ENCODE measurements at places on chromosomes 5 and 9. TPM values are rescaled to one million over a fixed set of nuclear protein-coding genes. Genes with fewer than 3 reads are reported as not detected.

GRCh38 chr5:109589986-109590385 lies 99.7 kb upstream of the MAN2A1 start:
- DNase-seq = no peak

- no peak for DNase-seq
Observed at GRCh38 chr5:62268792-62269191, 37.2 kb upstream of the KIF2A start.

- DNase-seq = peak; percentile 45
Observed at GRCh38 chr9:893843-894420, 52.4 kb downstream of the DMRT1 start.

- DNase-seq = no peak
Observed at GRCh38 chr9:136108648-136109266, 9.9 kb downstream of the TMEM250 start.

DNA sequence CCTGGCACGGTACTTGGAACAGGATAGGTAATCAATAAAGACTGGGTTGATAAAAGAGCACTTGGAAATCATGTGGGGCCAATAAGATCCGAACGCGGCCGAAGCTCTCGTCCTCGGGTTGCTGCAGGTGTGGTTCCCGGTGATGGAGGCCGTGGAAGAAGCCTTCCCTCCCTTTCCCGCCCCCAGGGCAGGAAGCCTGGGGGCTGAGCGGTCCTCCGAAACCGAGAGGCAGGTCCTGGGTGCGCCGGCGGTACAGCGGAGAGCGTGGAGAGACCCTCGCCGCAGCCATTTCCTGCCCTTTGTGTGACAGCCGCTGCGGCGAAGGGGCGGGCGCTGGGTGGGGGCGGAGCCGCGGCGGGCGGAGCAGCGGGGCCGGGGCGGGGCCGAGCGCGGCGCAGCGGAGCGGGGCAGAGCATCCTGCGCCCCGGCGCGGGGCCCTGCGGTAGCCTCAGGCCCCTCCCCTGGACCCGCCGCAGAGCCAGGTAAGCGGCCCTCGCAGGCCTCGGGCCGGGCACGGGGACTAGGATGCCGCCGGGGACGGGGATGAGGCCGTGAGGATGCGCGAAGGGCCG lies at the start of gene CYFIP2:
CYFIP2 (plus strand) TSS at position 410 of the 572 bp plus-strand sequence. CDS start 19,239 bp downstream, outside the sequence.
- DNase-seq = peak; percentile 88

Gene SLC2A8
- total RNA-seq = 21.3 TPM

Gene NMUR2
- not detected for total RNA-seq

Gene KCNT1
- total RNA-seq = 3.2 TPM

Gene OR1B1
- total RNA-seq = not detected

Gene BSPRY
- 0.18 TPM for total RNA-seq

Gene ZNG1E
- total RNA-seq = 92.7 TPM

Gene SCGB3A2
- total RNA-seq = not detected

DNA sequence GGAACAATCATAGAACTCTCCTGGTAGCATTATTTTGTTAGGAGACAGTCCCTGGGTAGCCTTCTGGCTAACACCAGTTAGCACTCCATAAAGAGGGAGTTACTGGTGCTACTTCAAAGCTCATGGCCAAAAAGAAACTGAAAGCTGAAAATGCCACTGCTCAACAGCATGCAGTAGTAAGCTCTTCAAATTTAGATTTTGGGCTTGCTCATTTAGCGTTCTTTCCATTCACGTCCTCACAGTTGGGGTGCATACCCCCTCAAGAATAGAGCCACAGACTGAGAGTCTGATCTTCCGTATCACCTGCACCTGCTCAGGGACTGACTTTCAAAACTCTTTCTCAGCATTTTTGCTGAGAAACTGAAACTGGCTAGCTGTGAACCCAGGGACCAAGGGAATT lies 24.7 kb downstream of the NTRK2 start:
- DNase-seq = no peak

DNA sequence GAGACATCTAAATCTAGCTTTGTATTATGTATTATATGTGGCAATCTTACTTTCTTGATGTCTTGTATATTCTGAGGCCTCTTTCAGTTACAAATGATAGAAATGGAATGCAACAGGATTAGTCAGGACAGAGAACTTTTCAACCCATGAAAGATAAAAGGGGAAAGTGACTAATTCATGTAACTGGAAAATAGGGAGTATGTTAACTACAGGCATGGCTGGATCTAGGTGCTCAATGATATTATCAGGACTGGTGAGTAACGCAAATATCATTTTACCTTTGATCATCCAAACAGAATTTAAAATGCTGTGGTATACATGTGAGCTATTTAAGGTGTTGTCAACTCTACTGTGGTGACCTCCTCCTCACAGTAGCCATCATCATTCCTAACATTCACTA lies 215.7 kb upstream of the GLRA1 start:
- no peak for DNase-seq

GRCh38 chr9:437574-438001 lies 222.9 kb downstream of the DOCK8 start:
- no peak for DNase-seq

GRCh38 chr5:1182360-1182632 lies 19.1 kb upstream of the SLC6A19 start:
- no peak for DNase-seq

- DNase-seq = peak; percentile 44
Observed at GRCh38 chr9:83304686-83305085, 233.5 kb downstream of the FRMD3 start.

DNA sequence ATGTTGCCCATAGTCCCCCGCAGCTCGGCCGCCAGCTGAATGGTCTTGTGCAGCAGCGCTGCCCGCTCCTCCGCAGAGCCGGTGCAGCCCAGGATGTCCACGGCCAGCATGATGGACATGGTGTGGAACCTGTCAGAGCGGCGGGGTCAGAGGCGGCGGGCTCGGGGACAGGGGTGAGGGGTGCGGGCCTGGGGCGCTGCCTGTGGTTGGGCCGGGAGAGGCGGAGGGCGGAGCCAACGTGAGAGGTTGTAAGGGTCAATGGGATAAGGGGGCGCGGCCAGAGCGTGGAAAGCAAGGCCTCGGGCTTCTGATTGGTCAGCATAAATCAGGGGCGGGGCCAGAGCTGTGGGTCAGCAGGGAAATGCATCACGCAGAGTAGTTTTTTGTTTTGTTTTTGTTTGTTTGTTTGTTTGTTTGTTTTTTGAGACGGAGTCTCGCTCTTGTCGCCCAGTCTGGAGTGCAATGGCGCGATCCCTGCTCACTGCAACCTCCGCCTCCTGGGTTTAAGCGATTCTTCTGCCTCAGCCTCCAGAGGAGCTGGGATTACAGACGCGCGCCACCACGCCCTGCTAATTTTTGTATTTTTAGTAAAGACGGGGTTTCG lies 6.8 kb upstream of the TOR2A start:
- DNase-seq = peak; percentile 92

Gene DOCK8
- 1.8 TPM for total RNA-seq

Gene BHMT
- 0.64 TPM for total RNA-seq

Gene HRH2
- total RNA-seq = 4.0 TPM

Gene RNF224
- total RNA-seq = not detected

Gene UAP1L1
- 0.73 TPM for total RNA-seq

DNA sequence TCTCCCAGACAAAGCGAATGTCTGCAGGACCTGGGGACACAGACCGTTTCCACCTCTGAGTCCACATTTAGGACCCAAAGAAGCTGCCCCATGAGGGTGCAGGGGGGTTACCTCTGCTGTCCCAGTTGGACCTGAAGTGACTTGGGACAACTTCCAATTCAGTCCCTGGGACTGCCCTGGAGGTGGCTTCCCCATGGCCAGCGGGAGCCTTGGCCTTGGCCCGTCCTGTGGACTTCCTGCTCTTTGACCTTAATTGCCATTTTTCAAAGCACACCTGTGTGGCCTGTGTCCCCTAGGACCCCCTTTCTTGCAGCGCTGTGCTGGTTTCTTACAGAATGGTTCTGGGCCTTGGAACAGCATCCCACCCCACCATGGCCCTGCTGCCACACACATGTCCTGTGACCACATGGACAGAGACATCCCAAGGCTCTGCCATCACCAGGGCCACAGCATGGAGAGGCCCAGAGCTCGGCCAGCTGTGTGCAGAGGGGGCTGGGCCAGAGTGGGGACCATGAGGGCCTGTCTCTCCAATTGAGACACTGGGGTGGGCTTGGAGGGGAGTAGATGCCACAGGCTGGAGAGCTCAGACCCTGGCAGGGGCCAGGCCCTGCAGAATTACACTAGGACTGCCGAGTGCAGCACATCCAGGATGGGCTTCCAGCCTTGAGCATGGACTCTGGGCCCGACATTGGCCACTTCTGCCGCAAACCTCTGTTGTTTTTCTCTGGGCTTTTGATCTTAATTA lies 45.8 kb downstream of the SECISBP2 start:
- no peak for DNase-seq

Gene ADAMTS16
- 7.8 TPM for total RNA-seq

DNA sequence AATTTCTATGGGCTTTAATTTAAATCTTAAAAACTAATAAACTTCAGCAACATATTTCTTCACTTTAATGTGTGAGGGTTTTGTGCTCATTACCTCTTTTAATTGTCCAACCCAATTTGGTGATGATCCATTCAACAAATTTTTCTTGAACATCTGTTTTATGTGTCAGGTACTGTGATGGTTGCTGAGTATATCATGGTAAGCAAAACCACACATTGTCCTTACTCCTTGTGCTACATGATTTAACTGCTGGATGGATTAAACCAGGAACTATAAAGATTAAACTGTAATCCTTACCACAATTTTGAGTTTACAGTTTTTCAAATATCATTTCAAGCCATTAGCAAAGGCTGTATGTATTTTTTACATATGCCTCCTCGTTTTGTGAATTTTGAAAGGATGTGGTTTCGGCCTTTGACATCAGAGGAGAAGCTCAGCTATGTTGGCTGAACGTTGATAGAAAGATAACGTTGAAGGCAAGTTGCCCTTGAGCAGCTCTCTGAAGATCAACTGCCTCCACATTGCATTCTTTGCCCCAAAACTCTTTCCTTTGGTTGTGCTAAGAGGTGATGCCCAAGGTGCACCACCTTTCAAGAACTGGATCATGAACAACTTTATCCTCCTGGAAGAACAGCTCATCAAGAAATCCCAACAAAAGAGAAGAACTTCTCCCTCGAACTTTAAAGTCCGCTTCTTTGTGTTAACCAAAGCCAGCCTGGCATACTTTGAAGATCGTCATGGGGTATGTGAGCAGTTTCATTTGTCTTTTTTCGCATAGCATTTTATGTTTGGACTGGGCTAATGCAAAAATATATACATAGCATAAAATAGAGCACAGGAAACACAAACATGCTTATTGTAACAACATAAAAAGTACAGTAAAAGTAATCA lies at the start of gene ITK:
ITK (plus strand) TSS at position 467 of the 891 bp plus-strand sequence; CDS start at position 605, 138 bp downstream.
- no peak for DNase-seq

Gene CATSPER3
- total RNA-seq = 0.45 TPM

DNA sequence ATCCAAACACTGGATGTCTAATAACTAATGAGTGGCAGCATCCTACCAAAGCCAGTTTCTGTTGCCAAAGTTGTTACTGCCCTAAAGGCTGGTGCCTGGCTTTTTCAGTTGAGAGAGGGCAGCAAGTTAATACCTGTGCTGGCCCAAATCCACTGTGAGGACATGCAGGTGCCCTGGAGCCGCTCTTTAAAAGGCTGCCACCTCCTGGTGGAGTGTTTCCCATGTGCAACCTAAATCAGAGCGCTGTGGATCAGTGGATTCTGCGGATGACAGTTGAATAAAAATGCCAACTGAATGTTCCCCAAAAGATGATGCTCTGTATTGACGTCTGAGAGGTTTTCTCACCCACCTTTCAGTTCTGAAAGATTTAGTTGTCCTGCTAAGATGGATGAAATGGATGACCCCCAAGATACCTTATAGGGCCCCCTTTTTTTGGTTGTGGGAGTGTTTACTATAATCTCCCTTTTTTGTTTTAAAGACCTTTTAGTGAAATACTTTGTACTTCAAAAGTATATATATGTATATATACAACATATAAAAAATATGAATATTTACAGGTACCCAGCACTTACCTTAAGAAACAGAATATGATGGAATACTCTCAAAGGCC lies 146.4 kb downstream of the EGFLAM start:
- no peak for DNase-seq

DNA sequence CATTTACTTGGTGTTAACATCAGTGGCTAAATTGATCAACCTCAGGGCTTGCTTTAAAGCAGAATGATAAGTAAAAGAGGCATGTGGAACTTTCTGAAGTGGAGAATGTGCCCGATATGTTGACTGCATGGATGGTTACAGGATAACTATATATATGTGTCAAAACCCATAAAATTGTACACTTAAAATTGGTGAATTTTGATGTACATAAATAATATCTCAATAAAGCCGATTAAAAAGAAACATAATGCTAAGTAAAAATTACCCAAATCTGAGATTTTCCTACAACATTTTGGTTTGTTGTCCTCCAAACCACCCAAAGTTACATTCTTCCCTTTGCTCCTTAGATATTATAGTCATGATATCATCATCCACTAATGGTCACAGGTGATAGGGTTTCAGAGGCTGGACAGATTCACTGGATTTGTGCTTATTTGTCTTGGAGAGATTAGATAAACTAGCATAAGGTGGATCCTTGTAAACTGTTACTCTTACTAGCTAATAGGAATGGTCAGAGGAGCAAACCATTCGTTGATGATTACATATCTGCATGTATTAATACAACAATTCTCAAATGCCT lies 119.7 kb upstream of the RPS23 start:
- no peak for DNase-seq

DNA sequence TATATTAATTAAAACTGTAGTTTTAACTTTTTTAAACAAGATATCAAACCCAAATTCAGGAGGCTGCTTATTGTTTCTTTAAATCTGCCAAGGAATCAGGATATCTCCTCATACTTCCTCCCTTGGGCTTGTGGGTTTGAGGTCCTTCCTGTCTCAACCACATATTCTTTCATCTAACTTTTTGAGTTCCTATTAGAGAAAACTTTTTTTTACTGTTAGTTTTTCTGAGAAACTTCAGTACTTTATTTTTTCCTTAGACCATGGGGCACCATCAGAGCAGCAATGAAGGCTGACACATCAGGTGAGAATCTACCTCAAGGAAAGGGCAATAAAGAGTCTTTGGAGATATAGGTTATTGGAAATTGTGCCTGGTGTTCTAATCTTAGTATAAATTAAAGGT lies 56.7 kb downstream of the TSSK1B start:
- no peak for DNase-seq

Gene IFNA21
- total RNA-seq = not detected

GRCh38 chr9:14245901-14246525 lies 67.9 kb downstream of the NFIB start:
- DNase-seq = no peak

Gene BRINP1
- 35.4 TPM for total RNA-seq
